ENCODE measurements at places on chromosomes 13 and 19.

GRCh38 chr13:23561261-23561660, 9.0 kb upstream of the TNFRSF19 start:
- no peak for DNase-seq

DNA sequence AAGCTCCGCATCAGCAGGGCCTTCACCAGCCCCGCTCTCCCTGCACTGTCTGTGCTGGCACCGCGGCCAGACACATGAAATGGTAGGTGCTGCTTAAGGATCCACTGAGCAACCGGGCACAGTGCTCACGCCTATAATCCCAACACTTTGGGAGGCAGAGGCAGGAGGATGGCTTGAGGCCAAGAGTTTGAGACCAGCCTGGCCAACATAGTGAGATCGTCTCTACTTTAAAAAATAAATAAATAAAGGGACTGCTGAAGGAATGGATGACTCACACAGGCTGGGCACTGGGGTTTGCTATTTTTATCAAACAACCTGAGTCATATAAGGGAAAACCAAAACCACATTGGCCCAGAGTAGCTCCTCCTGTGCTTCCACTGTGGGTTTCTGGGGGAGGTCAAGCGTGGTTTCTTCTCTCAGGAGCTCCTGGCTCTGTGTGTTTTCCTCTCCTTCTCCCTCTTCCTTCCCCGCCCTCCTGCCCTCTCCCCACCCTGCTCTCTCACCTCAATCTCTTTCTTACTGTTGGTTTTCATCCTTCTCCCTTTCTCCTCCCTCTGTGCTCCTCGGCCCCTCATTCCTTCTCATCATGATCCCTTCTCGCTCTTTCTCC, 21.3 kb downstream of the VRK3 start:
- DNase-seq, result peak; percentile 19

DNA sequence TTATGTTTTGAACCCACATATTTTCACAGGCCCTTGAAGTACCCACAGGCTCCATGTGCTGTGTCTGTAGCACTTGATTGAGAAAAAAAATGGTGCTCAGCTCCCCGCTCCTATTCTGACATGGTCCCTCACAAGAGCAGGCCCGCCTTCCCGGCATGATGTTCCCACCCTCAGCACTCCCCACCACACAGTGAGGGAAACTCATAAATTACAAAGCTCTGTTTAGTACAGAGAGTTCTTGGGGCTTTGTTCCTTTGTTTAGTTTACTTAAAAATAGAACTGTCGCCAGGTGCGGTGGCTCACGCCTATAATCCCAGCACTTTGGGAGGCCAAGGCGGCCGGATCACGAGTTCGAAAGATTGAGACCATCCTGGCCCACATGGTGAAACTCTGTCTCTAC, 25.9 kb upstream of the ABCC4 start:
- DNase-seq, result no peak

DNA sequence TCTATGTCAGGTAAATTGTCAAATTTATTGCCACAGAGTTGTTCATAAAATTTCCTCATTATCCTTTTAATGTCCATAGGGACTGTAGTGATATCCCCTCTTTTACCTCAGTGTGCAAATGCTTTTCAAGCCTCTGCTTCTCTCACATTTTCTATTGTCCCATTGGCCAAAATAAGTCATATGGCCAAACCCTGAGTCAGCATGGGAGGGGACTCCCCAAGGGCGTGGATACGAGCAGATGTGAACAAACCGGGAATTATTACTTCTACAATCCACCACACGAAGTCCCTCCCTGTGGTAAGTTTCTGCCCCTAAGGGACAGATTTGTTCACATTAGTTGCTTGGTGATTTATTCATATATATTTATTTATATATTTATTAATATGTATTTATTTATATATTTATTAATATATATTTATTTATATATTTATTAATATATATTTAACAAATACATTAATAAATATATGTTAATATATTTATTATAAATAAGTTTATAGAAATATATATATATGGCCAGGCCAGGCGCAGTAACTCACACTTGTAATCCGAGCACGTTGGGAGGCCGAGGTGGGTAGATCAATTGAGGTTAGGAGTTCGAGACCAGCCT, 20.1 kb upstream of the CAMSAP3 start:
- no peak for DNase-seq

DNA sequence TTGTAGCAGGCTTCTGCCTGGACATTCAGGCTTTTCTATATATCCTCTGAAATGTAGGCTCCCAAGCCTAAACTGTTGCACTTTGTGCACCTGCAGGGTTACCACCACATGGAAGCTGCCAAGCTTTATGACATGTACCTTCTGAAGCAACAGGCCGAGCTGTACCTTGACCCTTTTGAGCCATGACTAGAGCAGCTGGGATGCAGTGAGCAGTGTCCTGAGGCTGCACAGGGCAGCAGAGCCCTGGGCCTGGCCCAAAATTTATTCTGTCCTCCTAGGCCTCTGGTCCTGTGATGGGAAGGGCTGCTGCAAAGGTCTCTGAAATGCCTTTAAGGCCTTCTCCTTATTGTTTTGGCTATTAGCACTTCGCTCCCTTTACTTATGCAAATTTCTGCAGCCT, 23.5 kb upstream of the CD177 start:
- DNase-seq, result no peak

DNA sequence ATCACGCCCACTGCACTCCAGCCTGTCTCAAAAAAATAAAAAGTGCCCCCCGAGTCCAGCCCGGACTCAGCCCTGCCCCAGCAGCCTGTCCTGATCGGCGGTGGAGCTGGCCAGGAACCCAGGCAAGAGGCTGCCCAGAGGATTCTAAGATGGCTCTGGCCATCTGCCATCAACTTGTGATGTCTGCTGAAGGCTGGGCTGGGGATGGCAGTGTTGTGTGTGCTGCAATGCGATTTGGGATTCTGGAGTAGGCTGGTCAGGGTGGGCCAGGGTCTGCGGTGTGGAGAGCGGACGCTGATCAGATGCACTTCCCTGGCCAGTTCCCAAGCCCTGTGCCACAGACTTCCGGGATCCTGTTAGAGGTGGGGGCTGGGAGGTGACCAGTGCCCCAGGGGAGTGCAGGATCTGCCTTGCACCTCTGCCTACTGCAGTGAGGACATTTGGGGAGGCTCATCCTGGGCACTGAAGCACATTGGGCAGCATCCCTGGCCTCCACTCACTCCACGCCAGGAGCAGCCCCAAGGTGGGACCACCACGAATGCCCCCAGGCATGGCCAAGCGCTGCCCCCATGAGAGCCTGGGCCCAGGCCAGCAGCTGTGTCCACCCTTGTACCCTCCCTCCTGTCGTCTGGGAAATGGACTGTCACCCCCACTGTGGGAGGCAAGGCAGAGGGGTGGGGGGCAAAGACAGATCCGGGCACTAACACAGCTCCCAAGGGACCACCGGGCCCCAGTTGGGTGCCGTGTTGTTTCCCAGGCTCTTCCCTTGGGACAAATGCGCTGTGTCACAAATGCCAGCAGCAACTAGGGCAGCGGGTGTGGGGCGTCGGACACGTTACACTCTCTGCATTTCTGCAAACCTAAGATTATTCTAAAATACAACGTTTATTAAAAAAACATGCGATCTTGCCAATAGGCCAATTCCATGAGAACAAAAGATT, 3.4 kb upstream of the TBXA2R start:
- no peak for DNase-seq

- DNase-seq, result no peak
Observed at GRCh38 chr13:66347486-66348117, 882.5 kb downstream of the PCDH9 start.

GRCh38 chr13:71751073-71751472, 115.9 kb downstream of the DACH1 start:
- no peak for DNase-seq

DNA sequence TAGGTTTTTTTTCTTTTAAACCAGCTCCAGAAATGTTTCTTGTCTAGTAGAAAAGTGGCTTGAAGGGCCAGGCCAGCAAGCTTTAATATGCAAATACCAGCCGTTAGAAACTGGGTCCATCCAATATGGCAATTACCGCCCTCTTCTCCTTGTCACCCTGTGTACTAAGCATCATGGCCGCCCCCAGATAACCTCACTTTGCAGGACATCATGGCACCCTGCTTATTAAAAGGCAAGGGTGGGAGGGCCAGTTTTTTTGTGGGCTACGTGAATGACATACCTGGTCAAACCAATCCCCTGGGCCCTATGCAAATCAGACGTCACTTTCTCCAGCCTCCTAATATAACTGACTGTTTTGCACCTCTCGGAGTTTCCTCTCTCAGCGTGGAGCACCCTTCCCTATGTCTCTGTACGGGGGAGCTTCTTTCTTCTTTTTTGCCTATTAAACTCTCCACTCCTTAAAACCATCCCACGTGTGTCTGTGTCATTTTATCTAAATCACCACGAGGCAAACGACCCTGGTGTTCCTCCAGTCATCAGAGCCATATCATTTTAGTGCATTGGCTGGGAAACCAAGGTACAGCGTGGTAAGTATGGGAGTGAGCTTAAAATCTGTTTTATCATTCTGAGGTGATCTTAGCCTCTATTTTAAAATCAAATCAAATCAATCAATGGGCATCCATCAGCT, 27.7 kb downstream of the OXGR1 start:
- DNase-seq, result no peak

DNA sequence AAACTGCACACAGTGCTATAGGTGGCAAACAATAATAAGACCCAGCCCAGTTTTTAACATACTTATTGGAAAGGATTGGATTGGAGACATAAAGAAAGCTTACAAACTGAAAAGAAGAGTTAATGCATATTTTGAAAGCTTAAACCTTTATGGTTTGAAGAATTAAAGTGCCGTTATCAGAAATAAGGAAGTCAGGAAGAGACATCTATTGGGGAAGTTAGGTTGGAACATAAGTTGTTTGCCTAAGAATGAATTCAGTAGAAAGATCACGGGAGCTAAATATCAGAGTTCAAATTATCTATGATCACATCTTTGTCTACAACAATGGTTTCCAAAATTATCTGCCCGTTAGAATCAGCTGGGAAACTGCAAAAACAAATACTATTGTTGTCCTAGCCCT, 767.9 kb downstream of the PCDH9 start:
- no peak for DNase-seq

GRCh38 chr13:69761581-69761980, 346.0 kb upstream of the ATXN8OS start:
- DNase-seq, result no peak

GRCh38 chr13:49567491-49567890, 17.9 kb downstream of the RCBTB1 start:
- no peak for DNase-seq

GRCh38 chr13:51243227-51243626, 21.0 kb downstream of the FAM124A start:
- DNase-seq, result no peak

- no peak for DNase-seq
Observed at GRCh38 chr19:35751839-35752745, 3.7 kb downstream of the LIN37 start.

- DNase-seq, result no peak
Observed at GRCh38 chr13:75399168-75399878, 82.6 kb downstream of the TBC1D4 start.

- no peak for DNase-seq
Observed at GRCh38 chr13:35817642-35818607, 313.3 kb downstream of the DCLK1 start.

GRCh38 chr13:52850072-52850395, 1.6 kb upstream of the PCDH8 start:
- no peak for DNase-seq

GRCh38 chr13:83568019-83568418, 314.3 kb downstream of the SLITRK1 start:
- no peak for DNase-seq

DNA sequence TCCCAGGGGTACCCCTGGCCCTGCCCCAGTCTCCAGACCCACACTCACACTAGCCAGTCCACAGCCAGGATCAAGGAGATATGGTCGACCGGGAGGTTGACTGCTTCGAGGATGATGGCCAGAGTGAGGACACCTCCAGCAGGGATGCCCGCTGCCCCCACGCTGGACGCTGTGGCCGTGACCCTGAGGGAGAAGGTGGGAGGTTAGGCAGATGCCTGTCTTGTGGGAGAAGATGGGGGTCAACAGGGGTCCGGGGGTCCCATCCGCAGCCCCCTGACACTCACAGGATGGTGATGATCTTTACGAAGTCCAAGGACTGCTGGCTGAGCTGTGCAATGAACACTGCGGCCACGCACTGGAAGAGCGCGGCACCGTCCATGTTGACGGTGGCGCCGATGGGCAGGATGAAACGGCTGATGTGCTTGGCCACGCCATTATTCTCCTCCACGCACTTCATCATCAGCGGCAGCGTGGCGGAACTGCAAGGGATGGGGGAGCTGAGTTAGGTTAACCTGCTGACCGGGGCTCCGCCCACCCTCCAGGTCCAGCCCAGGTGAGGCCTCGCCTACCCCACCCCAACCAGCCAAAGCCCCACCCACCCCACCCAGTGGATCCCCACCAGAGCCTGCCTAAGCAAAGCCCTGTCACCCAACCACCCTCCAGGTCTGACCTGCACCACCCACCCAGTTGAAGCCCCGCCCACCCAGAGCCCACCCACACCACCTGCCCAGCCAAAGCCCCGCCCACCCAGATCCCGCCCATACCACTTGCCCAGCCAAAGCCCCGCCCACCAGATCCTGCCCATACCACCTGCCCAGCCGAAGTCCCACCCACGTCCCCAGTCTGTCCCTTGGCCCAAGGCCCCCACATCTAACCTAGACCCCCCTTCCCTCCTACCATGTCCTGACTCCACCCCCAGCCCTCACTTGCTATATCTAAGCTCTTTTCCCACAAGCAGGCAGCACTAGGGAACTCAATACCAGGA, 11.2 kb downstream of the SLC1A5 start:
- no peak for DNase-seq

DNA sequence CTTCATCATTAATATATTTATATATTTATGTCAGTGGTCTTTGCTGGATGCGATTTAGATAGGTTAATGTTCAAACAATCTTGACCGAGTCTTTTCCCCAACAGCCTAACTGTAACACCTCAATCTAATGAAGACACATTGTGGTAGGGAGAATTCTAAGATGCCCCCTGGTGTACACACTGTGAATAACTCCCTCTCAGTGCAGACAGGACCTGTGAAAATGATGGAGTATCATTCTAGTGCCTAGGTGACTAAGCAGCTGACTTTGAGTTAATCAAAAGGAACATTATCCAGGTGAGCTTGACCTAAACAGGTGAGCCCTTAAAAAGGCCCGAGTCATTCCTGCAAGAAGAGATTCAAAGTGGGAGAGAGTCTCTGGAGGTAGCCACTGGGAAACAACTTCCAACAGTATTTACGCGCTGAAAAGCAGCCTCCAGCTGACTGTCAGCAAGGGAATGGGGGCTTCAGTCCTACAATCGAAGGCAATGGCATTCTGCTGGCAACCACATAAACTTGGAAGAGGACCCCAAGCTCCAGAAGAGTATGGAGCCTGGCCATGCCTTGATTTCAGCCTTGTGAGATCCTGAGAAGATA, 28.0 kb upstream of the KBTBD7 start:
- DNase-seq, result peak; percentile 72

DNA sequence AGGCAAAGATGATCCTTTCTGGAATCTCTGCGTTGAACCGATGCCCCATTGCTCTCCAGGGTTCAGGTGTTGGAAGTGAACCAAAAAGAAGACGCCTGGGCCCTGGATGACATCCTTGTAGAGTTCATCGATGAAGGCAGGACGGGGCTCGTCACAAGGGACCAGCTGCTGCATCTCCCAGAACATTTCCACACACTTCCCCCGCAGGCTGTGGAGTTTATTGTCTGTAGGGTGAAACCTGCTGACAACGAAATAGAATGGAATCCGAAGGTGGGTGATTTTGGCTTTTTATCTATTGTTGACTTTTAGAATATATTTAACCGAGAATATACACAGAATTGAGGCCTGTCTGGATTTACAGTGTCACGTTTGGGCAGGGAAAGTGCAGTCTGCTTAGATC, 58.4 kb downstream of the SLC7A9 start:
- DNase-seq, result no peak

GRCh38 chr19:38266981-38267597, 2.7 kb downstream of the SPINT2 start:
- no peak for DNase-seq

- DNase-seq, result no peak
Observed at GRCh38 chr19:31326329-31327028, 22.8 kb downstream of the TSHZ3 start.
